ENCODE measurements at places on chromosomes 2 and 18.

- DNase-seq, result no peak
Observed at GRCh38 chr2:239590276-239590675, 189.5 kb upstream of the HDAC4 start.

DNA sequence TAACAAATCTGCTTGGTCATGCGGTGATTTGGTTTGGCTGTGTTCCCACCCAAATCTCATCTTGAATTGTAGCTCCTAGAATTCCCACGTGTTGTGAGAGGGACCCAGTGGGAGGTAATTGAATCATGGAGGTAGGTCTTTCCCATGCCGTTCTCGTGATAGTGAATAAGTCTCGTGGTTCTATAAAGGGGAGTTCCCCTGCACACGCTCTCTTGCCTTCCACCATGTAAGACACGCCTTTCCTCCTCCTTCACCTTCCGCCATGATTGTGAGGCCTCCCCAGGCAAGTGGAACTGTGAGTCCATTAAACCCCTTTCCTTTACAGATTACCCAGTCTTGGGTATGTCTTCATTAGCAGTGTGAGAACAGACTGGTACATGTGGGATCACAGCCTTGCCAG, 36.7 kb downstream of the TRABD2A start:
- DNase-seq, result no peak

GRCh38 chr2:73284296-73285158, at the start of gene FBXO41:
FBXO41 (minus strand) TSS chr2:73284478; CDS start chr2:73269630, 14,848 bp downstream.
- DNase-seq, result no peak

DNA sequence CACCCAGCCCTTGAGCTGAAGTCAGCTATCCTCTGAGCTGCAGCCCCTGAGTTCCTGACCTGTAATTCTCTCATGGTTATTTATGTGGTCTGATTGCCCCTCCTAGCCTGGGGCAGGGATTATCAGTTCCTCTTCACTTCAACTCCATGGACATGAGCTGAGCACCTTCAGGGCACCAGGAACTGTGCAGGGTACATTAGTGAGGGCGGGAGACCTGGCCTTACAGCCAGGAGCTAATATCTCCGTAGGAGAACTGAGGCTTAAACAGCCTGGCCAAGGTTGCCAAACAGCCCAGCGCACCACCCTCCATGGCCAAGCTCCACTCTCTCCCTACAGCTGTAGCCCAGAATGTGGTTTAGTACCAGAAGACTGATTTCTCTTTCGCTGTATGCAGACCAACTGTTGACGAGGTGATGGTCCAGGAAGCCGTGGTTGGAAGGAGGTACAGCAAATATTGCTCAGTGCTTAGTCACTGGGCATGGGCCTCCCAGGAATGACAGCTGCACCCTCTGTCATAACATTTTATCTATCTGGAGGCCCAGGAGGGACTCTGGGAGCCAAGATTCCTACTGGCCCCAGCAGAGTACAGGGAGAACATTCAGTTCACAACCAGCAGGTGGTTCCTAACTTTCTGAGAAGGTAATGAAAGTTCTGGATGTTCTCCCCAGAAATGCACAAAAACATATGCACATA, 228.7 kb upstream of the SIX2 start:
- no peak for DNase-seq

GRCh38 chr2:15840148-15840547, 100.2 kb upstream of the MYCN start:
- no peak for DNase-seq

DNA sequence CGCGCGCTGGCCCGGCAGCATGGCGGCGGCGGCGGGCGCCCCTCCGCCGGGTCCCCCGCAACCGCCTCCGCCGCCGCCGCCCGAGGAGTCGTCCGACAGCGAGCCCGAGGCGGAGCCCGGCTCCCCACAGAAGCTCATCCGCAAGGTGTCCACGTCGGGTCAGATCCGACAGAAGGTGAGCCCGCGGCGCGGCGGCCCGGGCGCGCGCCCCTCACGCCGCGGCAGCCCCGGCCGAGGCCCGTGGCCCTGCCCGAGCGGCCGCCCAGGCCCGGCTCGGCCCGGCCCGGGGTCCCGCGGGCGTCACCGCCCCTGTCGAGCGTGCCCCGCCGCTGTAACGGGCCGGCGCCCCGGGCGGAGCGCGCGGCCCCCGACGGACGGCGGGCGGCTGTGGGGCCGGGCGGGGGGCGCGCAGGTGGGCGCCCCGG, 218 bp downstream of the DGKD start:
- no peak for DNase-seq

GRCh38 chr2:219626540-219626939, 890 bp upstream of the SLC4A3 start:
- no peak for DNase-seq

DNA sequence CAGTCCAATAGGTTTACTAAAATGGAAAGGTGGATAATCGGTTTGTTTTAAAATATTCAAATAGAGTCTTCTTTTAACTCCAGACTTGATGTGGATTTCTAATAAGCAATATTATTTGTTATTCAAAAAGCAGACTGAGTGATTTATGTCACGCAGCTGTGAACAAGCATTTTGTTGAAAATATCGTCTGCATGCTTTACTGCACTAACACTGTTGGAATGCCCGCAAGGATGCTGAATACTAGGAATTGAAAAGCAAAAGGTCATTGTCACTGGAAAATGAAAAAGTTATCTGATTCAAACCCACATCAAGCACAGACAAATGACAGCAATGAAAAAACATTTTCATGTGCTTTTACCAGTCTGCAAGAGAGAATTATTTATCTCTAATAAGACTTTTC, 31.1 kb downstream of the CHN1 start:
- no peak for DNase-seq

- no peak for DNase-seq
Observed at GRCh38 chr2:20192781-20193180, 32.1 kb downstream of the SDC1 start.

GRCh38 chr2:146632707-146633106, 1212.1 kb upstream of the ACVR2A start:
- DNase-seq, result no peak

DNA sequence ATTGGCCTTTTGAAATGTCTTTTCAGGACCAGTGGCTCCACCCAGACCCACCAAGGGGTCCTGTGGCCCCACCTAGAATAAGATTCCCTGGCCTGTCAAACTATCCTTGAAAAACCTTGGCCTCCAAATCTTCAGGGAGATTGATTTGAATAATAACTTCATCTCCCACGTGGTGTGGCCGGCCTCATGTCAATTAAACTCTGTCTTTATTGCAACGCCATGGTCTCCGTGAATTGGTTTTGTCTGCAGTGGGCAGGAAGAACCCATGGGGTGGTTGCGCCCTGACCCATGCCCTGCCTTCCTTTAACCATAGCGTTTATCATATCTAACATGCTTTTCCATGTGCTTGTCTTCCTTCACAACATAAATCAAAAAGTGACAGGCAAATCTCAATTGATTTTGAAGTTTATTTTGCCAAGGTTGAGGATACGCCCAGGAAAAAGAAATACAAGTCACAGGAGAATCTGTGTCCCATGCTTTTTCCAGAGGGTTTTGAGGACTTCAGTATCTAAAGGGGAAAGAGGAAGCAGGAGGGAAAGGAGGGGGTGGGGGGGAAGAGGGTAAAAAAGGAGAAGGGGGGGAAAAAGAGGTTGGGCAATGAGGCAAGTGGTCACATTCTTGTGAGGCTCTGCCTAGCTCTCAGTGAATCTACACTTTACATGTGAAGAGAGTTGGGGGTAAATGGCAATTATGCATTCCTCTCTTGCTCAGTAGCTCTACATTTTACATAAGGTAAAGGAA, 66.5 kb upstream of the CABLES1 start:
- DNase-seq, result no peak

GRCh38 chr2:38386821-38387220, 9.7 kb upstream of the ATL2 start:
- DNase-seq, result no peak

- DNase-seq, result no peak
Observed at GRCh38 chr2:26562811-26563645, 78.1 kb downstream of the CIB4 start.

GRCh38 chr2:43303889-43304288, 77.5 kb upstream of the ZFP36L2 start:
- no peak for DNase-seq

All from SIG-M5 (cell line).